ENCODE measurements at places on chromosomes 6 and 20.

- no peak for DNase-seq
Observed at GRCh38 chr6:118787724-118788423, 106.1 kb upstream of the ASF1A start.

- DNase-seq: no peak
Observed at GRCh38 chr6:107628878-107629277, 139.0 kb downstream of the SOBP start.

DNA sequence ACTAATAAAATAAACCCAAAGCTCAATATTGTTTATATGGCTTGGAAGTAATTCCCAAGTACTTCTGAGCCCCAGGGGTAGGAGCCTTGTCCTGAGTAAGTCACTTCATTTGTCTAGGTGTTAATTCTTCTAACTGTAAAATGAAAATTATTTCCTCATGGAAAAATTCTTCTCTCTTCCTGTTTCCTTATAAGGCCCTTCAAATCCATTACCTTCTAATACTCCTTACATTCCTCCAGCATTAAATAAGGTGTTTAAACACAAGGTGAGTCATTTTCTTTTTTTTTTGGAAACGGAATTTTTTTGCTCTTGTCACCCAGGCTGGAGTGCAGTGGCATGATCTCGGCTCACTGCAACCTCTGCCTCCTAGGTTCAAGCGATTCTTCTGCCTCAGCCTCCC, 41.9 kb downstream of the PRR18 start:
- no peak for DNase-seq

GRCh38 chr6:168189200-168190013, 110.4 kb upstream of the FRMD1 start:
- DNase-seq: no peak

GRCh38 chr6:166466178-166467122, 83.7 kb upstream of the MPC1 start:
- peak; percentile 82 for DNase-seq

- DNase-seq: no peak
Observed at GRCh38 chr6:161139766-161140553, 133.9 kb downstream of the AGPAT4 start.

DNA sequence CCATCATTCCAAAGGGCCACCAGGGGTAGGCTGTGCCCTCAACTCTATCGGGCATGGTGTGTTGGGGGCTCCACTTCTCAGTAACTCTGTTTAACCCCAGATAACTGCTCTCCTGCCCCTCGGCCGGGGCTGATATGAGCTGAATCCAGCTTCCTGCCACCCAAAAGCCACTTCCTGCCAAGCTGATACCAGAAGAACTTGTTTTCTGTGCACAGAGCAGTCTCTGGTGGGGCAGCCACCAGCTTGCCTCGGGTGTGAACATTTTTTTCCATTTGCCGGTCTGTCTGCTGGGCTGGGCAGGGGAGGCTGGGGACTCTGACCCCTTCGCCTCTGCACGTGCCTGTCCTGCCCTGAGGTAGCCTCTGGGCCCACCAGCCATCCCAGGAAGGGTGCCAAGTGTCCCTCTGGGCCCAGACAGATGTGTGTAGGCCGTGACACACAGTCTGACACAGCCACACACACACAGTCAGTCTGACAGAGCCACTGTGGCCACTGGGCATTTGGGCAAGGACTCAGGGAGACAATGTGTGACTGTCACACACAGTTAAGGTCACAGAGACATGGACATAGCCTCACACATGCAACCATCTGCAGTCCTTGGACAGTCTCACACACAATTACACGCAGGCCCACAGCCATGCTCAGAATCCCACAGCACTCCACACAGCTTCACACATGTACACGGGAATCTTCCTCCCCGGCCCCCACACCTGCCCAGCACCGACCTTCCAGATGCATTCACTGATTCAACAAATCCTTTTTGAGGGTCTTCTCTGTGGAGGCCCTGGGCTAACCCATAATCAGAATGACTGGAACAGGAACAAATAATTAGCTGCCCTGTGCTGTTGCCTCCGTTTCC, 45.1 kb downstream of the NOL4L start:
- DNase-seq: no peak

DNA sequence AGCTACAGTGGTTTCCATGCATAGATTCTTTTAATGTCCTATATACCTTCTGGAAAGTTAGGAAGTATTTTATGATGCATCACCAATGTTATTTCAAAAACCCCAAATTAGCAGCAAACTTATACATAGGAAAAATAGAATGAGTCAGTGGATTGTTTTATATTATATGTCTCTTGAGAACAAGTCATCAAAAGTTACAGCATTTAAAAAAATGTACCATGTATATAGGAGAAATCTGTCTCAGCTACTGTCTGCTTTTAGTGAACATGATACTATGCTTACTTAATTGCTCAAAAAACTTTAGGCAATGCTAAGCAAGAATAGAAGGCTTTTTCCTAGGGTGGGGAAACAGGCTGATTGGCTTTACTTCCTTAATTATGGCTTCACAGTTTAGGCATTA, 365.3 kb downstream of the SAMD5 start:
- DNase-seq: no peak

DNA sequence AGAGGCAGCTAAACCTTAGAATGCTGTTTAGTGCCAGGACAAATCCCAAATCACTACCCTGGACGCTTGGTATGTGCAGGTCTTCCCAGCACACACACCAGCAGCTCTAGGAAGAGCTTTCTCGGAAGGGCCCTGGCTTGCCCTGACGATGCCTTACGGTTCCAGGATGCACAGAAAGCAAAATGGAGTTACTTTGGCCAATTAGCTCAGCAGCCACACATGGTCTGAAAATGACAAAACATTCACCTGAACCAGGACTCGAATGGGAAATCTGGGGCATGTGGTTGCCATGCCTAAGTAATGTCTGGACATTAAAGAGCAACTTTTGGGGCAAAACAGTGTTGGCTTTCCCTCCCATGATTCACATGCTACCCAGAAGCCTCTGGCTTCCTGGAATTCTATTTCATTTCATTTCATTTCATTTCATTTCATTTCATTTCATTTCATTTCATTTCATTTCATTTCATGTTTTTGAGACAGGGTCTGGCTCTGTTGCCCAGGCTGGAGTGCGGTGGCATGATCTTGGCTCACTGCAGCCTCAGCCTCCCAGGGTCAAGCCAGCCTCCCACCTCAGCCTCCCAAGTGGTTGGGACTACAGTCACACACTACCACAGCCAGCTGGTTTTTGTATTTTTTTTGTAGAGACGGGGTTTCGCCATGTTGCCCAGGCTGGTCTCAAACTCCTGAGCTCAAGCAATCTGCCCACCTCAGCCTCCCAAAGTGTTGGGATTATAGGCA, 153.3 kb downstream of the ZDHHC14 start:
- no peak for DNase-seq

- DNase-seq: no peak
Observed at GRCh38 chr20:52493171-52493721, 301.7 kb upstream of the ZFP64 start.

- no peak for DNase-seq
Observed at GRCh38 chr6:159013229-159013628, 13.2 kb upstream of the RSPH3 start.

- no peak for DNase-seq
Observed at GRCh38 chr6:123519189-123519505, 117.6 kb downstream of the TRDN start.

DNA sequence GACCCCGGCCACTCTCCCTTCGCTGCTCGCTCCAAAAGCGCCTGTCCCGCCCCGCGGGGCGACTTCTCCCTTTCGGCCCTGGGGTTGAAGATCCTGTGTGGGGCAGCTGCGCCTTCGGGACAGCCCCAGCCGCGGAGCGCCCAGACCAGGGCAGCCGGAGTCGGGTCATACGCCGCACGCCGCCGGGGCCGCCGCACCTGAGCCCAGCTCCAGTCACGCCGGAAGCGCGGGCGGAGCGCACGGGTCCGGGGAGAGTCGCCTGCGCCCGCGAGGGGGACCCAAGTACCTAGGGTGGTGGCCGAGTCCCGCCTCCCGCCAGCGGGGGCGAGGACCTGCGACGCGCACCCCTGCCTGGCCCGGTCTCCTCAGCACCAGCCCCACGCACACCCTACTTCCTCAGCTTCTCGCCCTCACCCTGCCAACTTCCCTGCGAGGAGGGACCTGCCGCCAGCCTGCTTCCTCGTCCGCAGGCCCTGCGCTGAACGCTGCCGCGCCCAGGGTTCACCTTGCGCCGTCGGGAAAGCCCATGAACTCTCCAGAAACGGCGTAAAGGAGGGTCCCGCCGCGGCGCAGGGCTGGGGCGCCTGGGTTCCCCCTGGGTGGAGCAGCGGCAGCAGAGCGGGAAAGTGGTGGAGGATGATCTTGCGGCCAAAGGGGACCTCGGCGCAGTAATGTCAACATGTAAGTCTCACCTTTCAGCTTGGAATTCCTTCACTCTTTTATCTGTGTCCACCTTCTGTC, at the start of gene ADGRG6:
Gene ADGRG6, plus strand, starts transcription at position 357 of the 741 bp plus-strand sequence. Its CDS starts 323 bp downstream, at position 680.
- no peak for DNase-seq

DNA sequence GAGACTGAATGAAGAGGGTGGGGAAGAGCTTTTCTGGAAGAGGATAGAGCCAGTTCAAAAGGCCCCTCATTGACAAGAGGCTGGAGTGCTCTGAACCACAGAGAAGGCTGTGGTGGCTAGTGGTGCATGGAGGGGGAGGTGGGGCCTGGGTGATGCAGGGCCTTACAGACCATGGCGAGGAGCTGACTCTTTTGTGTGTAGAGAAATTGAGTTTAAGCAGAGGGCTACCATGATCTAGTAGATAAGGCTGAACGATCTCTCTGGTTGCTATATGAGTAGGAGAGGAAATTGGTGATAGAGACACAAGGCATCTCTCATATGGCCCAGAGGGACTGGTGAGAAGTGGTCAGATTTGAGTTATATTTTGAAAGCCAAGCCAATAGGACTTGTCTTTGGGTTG, 137.6 kb downstream of the UST start:
- no peak for DNase-seq

DNA sequence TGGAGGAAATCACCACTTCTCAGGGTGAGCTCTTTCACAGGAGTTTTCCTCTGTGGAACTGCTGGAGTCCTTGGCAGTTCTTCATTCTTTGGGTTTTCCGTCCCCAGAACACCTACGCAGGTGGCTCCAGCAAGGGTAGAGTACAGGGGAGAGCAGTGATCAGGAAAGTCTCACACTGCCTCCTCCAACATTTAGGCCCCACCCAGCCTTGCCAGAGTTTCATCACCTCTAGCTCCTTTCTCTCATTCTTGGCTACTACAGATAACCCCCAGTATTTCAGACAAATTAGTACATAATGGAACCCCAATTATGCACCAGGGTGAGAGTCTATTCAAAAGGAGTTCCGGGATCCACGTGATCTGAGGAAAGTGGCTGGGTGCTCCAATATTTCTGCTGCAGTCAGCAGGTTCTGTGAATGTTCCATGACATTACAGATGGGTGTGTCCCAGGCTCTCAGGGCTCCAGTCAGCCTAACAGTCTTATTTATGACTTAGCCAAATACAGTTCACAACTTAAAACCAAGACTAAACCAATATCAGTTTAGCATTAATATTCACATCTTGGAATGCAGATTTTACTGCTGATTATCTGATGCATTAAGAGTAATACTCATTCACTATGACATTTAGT, 44.6 kb downstream of the GPR63 start:
- DNase-seq: no peak

GRCh38 chr6:157224951-157225574, 98.3 kb downstream of the TMEM242 start:
- DNase-seq: no peak

DNA sequence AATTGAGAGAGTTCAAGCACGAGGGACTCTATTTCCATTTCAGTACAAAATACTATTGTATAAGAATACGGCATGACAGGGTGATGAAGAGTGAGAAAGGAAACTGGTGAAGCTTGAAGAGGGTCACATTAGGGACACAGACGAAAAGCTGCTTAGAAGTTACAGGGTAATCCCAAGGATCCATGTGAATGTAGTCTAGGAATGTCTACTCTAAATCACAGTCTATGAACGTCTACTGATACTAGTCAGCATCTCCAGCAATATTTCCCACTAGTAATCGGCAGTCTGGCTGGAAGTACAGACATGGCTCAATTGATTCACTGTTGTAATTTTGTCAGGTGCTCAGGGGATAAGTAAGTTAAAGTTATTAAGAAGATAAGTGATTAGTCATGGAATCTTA, 156.4 kb downstream of the ASCC3 start:
- no peak for DNase-seq

DNA sequence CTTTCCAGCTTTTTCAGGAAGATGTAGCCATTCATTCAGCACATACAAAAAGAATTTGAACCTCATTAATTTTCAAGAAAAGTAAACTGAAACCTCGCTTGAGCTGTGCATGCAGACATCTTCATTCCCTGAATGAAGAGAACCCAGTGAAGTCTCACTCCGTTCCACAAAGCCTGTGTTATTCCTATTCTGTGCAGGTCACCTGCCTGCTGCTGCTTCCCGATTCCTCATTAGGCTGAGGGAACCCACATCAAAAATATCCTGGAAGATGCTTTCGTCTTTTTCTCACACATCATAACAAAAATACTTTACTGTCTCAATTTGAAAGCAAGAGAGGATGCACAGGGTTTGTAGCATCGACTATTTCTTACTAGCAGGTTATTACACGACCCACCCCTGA, 40.1 kb downstream of the TRMT6 start:
- DNase-seq: no peak

DNA sequence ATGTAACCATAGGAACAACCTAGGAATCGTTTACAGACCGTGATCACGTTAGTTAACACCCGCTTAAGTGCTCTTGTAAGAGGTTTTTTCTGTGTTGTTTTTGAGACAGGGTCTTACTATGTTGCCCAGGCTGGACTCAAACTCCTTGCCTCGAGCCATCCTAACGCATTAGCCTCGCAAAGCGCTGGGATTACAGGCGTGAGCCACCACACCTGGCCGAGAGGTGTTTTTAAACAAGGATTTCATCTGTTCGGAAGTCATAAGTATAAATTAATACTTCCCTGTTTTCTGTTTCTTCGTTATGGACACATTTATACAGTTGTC, 727 bp downstream of the MRS2 start:
- no peak for DNase-seq

GRCh38 chr6:159977255-159977903, 8.5 kb downstream of the IGF2R start:
- DNase-seq: no peak

GRCh38 chr20:35311409-35311808, 19.2 kb upstream of the FAM83C start:
- DNase-seq: no peak

GRCh38 chr6:156685823-156686222, 91.4 kb upstream of the ARID1B start:
- no peak for DNase-seq

GRCh38 chr6:75788894-75789293, 39.9 kb downstream of the MYO6 start:
- no peak for DNase-seq

GRCh38 chr6:80454661-80455365, 348.3 kb downstream of the BCKDHB start:
- DNase-seq: no peak

GRCh38 chr6:31450751-31451150, 47.2 kb upstream of the MICB start:
- no peak for DNase-seq

- no peak for DNase-seq
Observed at GRCh38 chr6:33620856-33621710, at the start of gene ITPR3. Gene ITPR3 (plus strand): TSS chr6:33621322. CDS start chr6:33621603, 281 bp downstream.

Measured in AG09309 (cell line).